Putamen (tissue), 1 donor: ENCODE measurements at places on chromosomes 13 and 19.

DNA sequence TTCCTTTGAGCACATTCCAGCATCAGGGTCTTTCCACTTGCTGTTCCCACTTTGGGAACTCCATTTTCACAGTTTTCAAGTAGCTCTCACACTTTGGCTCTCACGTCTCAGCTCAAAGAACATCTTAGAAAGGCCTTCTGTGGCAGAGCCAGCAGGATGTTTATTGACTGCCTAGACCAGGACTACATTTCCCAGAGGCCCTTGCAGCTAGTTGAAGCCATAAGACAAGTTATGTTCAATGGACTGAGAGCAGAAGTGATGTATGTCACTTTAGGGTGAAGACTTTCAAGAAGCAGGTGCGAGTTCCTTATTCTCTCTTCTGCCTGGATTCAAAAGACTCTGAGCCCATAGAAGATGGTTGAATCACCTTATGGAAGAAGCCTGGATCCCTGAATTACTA lies 4.3 kb upstream of the HAUS5 start:
- DNase-seq: no peak

- no peak for DNase-seq
These were observed 95.4 kb downstream of the CYSLTR2 start for GRCh38 chr13:48749144-48749543.

- DNase-seq: no peak
These were observed 1.3 kb downstream of the HSPBP1 start for GRCh38 chr19:55278391-55279135.

DNA sequence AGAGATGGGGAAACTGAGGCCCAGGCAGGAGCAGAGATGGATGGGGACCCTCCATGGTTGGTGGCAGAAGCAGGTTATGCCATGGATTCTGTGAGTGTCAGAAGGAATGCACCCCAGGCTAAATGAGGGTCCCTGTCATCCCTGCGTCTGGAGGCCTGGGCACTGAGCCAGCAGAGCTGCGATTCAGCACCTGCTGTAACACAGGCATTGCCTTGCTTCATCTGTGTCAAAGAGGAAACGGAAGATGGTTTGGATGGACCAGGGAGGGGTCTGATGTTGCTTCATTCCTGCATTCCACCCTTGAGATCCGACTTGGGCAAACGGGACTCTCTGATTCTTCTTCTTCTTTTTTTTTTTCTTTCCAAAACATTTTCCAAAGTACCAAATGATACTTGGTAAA lies 1.2 kb downstream of the C5AR1 start:
- DNase-seq: no peak
